ENCODE measurements at places on chromosomes 16 and 17. TPM values are rescaled to one million over a fixed set of nuclear protein-coding genes. Genes with fewer than 3 reads are reported as not detected.

- DNase-seq = no peak
Measured at GRCh38 chr16:21608639-21609328, 9.4 kb downstream of the METTL9 start.

DNA sequence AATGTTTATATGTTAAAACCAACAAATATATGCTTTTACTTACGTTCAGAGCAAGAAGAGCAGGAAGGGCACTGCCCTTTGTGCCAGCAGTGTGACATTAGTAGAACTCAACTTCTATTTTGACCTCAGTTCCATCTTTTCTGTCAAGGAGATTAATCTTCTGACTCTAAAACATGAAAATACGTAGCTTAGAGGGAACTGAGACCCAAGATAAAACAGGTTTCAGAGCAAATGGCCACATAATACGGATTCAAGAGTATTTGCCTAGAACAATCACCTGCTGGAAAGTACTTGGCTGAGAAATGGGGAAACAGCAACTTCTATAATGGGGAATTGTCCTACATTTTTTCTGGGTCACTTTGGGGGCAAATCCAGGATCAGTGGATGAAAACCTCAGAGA lies 22.2 kb downstream of the MYL4 start:
- no peak for DNase-seq

- DNase-seq = peak; percentile 98
Measured at GRCh38 chr16:86975445-86975844, 341.7 kb downstream of the C16orf95 start.

Gene SCNN1B
- not detected for total RNA-seq

Gene CIITA
- total RNA-seq = 0.12 TPM

GRCh38 chr16:57810197-57811031 lies 8.1 kb upstream of the KIFC3 start:
- DNase-seq = peak; percentile 92

DNA sequence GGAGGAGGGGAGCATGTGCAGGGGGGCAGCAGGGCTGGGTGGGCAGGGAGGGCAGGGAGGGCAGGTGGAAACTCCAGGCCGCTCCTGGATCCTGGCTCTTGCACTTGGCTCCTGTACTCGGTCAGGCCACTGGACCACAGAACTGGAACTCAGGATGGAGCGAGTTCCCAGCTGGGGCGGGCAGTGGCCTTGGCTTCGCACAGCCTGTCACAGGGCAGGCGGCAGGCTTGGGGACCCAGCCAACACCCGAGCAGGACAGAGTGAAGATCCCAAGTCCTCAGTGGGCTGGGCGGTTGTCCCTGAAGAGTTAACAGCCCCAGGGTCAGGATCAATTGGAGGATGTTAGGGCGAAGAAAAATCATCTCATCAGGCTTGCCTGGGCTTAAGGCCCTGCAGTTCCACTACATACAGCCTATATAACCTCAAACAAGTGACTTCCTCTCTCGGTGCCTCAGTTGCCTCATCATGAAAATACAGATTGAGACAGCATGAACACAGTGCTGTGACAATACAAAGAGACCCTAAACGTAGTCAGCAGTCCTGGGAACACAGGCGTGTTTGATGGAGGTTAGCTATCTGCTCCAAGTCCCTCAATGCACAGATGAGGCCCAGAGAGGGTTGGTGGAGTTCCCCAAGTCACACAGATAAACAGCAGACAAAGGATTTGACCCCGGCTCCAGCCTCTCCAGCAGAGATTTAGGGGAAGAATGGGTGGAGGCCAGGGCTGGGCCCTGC lies 21.9 kb downstream of the ZNF423 start:
- no peak for DNase-seq

GRCh38 chr17:80646328-80646727 lies 101.7 kb downstream of the RPTOR start:
- DNase-seq = no peak

- no peak for DNase-seq
Measured at GRCh38 chr17:17514361-17514992, 18.3 kb upstream of the RASD1 start.

Gene TMEM132E
- total RNA-seq = not detected

DNA sequence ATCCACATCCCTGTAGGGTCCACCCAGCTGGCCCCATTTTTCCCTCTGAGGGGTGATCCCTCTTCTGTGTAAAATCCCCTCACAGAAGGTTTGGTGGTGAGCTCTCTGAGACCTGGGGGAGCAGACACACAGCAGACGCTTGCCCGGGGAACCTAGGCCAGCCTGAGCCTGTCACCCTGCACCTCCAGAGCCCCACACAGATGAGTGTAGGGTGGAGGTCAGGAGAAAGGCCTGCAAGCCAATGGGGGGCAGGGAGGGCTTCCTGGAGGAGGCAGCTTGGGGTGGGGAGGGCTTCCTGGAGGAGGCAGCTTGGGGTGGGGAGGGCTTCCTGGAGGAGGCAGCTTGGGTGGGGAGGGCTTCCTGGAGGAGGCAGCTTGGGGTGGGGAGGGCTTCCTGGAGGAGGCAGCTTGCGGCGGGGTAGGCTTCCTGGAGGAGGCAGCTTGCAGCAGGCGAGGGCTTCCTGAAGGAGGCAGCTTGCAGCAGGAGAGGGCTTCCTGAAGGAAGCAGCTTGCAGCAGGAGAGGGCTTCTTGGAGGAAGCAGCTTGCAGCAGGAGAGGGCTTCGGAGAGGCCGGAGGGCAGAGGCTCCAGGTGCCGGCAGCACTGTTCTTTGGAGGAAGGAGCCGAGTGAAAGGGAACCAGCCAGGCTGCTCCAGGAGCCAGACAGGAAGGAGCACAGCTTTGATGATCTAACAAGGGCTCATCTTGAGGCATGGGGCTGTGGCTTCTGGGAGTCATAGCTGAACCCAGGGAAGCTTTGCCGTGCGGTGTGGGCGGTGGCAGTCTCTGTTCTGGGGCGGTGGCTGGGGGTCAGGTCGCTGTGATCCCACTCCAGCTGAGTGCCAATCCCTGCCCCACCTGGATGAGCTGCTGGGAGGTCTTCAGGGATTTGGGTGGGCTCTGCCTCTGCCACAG lies 83.7 kb upstream of the ZNF469 start:
- peak; percentile 52 for DNase-seq

DNA sequence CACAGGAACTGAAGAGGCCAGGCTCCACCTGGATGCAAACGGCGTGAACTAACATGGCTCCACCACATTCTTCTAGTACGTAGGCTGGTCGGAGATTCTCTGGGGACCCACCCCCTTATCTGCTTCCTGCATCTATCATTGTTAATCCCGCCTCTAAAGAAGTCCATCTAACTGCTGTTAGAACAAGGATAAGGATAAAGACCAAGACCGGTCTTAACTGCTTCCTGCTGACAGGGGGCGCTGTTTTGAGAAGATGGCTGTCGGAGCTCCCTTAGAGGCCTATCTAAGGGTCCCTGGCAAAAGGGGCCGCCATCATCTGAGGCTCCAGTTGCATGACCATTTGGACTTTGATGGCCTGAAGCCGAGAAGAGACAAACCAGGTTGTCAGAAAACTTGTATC lies 25.8 kb upstream of the TNFSF12 start:
- peak; percentile 7 for DNase-seq

Gene CCL13
- not detected for total RNA-seq

DNA sequence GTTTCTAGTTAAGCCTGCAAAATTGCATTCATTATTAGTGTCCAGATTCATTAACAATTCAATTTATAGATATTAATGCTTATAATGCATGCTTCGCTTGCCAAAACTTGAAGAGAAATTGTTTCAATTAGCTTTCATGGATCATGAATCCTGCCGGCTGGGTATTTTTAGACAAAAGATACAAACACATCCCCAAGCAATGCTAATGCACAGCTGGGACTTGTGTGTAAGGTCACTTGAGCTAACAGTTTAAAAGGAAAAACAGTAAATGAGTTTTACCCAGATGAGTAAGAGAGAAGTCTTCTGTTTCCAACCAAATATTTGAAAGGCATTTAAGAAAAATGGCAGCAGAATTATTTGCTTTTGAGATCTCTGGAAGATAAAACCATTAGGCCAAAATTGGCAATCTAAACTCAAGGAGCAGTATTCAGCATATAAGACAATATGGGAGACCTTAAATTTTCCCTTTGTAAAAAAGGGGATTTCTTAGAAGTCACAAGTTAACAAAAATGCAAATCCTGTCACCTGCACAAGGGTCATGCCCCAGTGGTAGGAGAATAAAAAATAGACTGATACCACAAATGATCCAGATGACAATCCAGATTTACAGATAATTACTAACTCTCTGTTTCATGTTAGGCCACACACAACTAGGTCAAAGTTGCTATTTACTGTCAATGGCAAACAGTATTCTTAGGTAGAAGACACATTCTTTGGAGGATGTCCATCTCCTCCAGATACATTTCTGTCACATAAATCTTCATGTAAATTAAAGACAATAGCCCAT lies 418.4 kb upstream of the PMFBP1 start:
- DNase-seq = no peak

DNA sequence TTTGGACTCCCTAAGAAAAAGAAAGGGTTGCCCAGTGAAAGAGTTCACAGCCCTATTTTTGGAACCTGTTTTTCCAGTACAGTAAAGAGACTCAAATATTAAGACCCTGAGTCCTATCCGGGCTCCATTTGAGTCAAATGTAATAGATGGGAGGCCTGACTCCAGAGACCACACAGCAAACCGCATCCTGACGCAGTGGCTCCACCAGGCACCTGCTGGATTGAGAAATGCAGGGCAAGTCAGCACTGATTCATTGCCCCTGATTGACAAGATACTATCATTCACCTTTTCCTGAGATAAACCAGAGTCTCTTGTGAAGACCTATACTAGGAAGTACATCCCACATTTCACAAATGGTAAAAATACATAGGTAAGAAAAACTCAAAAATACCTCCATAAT lies 715.7 kb upstream of the SOX9 start:
- peak; percentile 85 for DNase-seq

Gene AIPL1
- total RNA-seq = not detected

Gene SHISA9
- total RNA-seq = 0.10 TPM

Gene TMEM220
- 4.2 TPM for total RNA-seq

Gene SOX15
- not detected for total RNA-seq

GRCh38 chr17:68182940-68183551 lies 64.8 kb upstream of the AMZ2 start:
- DNase-seq = no peak

GRCh38 chr17:71011391-71011790 lies 842.1 kb downstream of the KCNJ2 start:
- DNase-seq = no peak

- DNase-seq = no peak
Measured at GRCh38 chr17:47741793-47742145, 8.7 kb downstream of the TBX21 start.

Gene KRT31
- not detected for total RNA-seq

DNA sequence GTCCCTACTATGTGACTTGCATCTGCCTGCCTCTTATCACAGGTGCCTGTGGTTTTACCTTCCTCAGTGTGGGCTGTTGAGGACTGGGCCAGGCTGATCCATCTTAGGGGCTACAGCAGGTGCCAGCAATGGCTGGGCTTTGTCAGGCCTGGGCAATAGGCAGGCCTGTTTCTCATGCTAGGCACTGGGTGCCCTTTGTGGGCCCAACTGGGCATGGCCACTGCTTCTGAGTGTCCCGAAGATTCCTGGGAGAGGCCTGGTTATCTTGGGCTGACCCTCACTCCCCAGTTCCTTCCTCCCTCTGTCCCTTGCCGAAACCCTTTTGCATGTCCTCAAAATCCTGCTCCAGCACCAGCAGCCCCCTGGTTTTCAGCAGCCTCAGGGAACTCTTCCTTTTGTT lies 1024.9 kb downstream of the KCNJ18 start:
- DNase-seq = no peak

GRCh38 chr16:81469710-81470535 lies 25.3 kb downstream of the CMIP start:
- no peak for DNase-seq

Gene ENDOV
- total RNA-seq = 7.0 TPM

Gene PMP22
- total RNA-seq = 62.1 TPM

Gene HOXB6
- total RNA-seq = 7.3 TPM

DNA sequence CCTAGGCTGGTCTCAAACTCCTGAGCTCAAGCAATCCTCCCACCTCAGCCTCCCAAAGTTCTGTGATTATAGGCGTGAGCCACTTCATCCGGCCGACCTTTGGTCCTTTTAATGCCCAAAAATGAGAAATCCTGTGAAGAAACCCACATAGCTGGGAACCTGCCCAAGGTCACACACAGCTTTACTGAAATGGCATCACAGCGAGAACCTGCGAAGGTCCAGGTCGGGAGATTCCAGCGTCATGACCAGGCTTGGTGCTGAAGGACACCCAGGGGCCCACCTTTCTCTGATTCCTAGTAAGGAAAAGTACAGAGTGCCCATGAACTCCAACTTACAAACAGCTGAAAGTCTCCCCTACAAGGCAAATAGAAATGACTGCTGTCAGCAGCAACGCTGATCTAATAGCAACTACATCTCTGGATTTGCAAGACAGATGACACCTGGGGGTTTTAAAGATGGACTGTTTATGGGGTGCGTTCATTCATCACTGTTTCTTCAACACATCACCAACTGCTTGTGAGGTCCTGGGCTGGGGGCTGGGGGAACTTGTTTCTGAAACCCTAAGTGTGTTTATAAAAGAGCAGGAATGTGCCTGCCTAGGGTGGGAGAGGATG lies 24.5 kb upstream of the DNAH17 start:
- DNase-seq = no peak

DNA sequence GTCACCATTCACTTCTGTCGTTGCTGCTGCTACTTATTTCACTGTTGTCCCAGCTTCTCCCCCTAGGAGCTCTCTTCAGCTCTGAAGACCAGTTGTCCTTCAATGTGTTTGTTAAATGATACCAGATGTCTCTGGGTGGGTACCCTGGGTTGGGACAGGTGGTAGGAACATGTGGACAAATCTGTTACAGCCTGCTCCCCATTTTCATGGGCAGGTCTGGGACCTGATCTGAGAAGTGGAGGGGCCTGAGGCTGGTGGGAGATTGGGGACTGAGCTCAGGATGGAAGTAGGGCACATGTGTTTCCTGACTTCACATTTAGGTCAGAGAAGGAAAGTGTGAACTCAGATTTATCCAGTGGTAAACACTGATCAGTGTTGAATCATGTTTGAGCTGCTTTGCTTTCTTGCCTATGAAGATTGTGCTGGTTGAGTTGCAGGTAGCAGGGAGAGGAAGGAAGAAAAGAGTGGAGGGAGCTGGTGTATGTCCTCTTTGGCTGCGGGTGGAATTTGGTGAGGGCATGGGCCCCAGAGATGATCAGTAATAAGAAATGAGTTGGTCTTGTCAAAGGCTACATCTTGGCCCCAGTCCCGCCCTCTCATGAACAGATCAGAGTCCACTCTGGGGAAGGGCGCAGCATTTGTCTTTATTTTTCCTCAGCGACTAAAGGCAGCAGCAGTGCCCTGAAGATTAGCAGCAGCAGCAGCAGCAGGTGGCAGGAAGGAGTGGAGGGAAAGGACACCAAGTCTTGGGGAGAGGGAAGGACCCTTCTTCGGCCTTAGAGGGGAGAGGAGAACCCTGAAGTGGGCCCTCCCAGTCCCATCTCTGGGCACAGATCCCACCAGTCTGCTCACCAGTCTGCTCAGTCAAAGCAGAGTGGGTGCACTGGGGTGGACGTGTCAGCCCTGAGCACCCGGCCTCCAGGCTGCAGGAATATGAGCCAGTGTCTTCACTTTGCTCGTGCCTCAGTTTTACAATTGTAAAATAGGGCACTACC lies 6.1 kb upstream of the EFTUD2 start:
- no peak for DNase-seq

GRCh38 chr17:68277807-68278206 lies 13.1 kb downstream of the SLC16A6 start:
- DNase-seq = no peak

- DNase-seq = no peak
Measured at GRCh38 chr17:78359321-78359996, 418 bp downstream of the SOCS3 start.

GRCh38 chr16:81237282-81237681 lies 1.2 kb upstream of the BCO1 start:
- no peak for DNase-seq
